ENCODE measurements at places on chromosomes 4 and X.

DNA sequence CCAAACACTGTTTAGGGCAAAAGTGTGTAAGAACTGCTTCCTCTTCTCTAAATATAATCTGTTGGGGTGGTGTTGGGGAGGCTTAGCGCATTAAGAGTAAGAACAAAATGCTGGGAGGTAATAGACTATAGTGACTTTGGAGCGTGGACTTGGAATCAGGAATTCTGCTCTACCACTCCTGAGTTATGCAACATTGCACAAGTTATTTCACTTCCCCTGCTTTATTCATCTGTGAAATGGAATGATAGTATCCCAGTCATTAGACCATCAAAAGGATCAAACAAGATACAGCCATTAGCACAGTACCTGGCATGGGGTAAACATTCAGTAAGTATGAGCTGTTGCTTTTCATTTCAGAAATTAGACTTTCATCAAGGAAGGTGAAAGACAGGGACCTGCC, 58.7 kb downstream of the IGFBP7 start:
- DNase-seq, result no peak

DNA sequence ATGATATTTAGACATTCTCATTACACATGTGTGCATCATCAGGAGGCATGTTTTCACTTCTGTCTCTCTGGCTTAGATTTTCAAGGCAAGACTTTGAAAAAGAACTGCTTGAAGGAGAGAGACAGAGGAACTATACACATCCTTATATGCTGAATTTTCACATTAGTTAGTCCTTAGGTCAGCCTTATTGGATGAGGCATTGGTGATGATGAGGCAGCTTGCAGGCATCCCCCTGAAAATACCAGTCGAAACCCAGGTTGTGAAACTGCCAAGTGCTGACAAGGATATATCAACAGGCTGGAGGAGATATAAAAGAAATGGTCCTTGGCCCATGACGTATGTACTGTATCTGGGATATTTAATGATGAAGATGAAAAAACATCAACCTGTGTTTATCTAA, 297.2 kb upstream of the AADAT start:
- DNase-seq, result no peak

DNA sequence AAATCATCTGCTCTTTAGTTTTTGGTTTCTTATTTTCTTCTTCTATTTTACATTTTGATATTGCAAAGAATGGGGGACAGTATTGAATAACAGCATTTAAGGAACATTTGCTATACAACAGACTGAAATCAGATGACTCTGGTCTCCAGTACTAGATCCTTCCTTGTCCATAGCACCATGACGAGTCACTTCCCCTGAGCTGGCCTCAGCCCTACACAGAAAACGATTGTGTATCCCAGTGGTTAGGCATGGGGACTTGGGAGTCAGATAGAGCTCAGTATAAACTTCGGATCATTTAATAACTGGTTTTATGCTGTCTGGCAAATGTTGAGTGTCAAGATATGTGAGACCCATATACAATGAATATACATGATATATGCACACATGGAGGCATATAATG, 44.7 kb upstream of the BEX4 start:
- DNase-seq, result no peak

- DNase-seq, result no peak
These were observed 161.7 kb upstream of the CXCL13 start for GRCh38 chr4:77443941-77444340.

GRCh38 chr4:148634476-148634875, 192.3 kb upstream of the NR3C2 start:
- DNase-seq, result no peak

DNA sequence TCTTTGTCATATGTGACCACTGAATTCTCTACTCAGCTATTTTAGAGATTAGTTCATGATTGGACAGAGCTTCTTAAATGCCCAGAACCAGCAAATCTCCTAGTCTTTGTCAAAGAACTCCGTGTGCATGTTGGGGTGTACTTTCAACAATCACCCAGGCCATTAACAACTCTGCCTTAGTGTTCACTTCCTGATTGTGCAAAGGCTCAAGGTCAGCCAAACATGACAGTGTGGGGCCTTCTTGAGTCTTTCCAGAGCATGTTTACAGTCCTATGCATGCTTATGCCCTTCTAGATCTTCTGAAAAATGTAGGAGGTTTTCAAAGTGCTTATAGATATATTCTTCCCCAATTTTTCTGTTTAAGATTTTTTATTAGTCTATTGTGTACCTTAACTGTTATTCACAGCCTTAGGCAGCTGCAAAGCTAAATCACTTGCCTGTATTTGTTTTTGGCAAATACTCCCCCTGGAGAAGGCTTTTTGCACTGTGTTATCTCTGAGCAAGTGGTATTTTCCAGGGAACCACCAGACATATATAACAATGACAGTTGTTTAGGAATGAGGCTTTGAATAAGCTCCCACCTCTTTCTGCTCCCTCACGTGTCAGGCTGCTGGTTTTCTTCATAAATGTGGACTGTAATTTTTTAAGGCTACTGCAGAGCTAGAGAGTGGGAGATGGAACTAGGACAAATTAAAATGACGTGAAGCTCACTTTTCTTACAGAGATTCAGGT, 24.0 kb upstream of the DRP2 start:
- DNase-seq, result no peak

- DNase-seq, result no peak
These were observed 19.6 kb upstream of the FAAH2 start for GRCh38 chrX:57266871-57267270.

GRCh38 chr4:169100670-169101101, 90.6 kb upstream of the CBR4 start:
- DNase-seq, result no peak

GRCh38 chr4:139333046-139333445, 30.8 kb upstream of the NDUFC1 start:
- no peak for DNase-seq

DNA sequence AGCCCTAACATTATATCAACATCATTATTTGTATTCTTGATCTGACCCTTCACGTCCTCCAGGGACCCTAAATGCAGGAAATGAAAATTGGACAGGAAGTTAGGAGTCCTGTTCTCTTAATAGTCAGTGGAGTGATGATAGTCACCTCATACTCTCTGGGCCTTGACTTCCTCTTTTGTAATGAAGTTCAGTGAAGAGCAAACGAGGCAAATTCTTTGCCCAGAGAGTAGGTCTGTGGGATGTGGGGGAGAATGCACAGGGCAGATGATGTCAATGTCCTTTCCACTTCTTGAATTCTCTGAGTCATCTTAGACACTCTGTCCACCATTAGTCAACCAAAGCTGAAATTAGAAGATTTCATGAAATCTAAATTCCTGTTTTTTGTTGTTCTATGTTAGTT, 17.1 kb upstream of the GPRIN3 start:
- DNase-seq, result no peak

DNA sequence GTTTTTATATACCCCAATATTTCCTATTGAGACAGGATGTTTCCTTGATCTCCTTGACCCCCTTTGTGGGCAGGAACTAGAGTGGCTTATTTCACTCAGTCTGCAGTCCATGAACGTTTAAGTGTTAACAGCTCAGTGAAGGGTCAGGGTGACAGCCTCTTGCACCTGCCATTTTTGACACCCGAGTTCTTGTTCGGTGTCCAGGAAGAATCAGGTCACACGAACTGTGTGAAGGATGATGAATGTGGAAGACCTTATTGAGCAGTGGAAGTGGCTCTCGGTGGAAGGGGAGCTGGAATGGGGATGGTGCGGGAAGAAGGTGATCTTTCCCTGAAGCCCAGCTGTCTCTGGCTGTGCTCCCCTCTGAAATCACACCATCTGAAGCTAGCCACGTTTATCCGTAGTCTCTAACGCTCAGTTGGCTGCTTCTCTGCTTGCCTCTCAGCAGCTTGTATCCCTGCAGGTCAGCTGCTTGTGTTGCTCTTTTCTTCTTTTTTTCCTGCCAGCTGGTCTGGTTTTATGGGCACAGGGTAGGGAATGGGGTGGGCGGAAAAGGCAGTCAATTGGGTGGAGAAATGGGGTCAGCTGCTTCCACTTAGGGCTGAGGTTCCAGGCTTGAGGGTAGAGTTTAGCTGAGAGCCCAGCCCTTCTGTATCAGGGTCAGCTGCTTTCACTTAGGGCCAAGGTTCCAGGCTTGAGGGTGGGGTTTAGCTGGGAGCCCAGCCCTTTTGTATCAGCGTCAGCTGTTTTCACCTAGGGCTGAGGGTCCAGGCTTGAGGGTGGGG, 29.0 kb upstream of the CCNG2 start:
- no peak for DNase-seq

DNA sequence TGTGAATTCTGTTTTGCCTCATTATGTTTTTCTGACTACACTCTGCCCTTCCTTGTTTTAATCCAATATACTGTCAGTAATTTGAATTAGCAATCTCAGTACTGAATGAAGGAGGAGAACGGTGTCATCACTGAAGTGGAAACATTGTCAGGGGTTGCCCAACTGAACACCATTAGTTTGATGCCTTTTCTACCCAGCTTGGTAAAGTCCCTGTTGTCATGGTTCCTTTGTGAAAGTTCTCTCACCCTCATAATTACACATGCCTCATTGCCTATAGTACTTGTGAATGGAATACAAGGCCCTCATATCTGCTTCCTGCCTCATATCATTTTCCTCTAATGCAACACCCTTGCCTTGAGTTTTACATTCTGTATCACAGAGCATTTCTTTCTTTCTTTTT, 76.9 kb downstream of the RRAGB start:
- no peak for DNase-seq

GRCh38 chr4:140790765-140791164, 34.6 kb upstream of the TBC1D9 start:
- no peak for DNase-seq

DNA sequence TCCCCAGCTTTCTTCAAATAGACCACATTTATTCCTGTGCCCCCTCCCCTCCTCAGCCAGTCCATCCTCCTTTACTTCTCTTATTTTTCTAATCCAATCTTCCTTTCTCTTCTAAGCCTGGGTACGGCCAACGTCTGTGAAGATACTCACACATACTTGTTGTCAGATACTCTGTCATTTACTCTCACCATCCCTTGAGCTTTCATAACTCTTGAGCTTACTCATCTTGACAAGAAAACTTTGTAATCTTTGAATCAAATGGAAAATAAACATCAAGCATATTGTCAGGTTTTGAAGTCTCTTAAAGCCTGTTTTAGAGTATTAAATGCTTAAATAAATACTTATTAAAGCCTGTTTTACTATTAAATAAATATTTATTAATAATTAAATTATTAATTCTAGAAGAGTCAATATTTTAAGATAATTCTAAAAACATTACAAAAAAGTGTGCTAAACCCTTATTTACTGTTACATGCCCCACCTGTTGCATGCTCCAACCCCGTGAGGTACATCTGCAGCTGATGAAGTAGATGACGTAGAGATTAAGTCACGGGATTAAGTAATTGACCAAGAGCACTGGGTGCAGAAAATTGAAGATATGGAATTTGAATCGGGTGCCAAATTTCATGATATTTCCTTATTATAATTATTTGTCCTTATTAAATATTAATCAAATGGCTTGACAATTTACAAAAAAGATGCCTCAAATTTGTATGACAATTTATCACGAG, 1.5 kb upstream of the TRIML2 start:
- DNase-seq, result no peak

All from activated naive CD8-positive, alpha-beta T cell treated with anti-CD3 and anti-CD28 coated beads for 36 hours (primary cell).